Calu3 (cell line): ENCODE measurements at places on chromosomes 11 and 22.

DNA sequence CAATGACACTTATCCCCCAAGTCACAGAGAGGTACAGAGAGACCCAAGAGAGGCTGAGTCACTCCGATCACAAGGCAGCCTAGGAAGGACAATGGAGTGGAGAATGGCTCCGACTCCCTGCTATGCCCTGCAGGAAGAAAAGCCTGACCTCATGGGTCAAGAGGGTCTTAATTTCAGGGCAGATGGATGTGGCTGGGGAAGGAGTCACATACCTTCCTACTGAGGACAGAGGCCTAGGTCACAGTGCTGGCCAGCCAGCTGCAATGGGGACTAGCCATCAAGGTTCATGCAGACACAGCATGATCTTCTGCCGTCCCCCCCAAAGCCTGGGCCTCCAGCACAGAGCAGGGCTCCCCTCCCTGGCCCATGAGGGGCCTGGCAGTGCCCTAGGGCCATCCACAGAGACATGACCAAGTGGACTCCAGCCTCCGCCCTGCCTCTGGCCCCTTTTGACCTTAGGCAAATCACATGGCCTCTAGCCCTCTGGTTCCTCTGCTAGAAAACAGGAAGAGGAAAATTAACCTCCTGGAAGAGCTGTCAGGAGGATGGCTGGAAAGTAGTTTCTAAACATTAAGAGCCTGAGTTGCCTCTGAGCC, 1.8 kb downstream of the ARRB1 start:
- DNase-seq = no peak

- DNase-seq = no peak
These were observed 26.8 kb downstream of the PAK1 start for GRCh38 chr11:77446911-77447629.

DNA sequence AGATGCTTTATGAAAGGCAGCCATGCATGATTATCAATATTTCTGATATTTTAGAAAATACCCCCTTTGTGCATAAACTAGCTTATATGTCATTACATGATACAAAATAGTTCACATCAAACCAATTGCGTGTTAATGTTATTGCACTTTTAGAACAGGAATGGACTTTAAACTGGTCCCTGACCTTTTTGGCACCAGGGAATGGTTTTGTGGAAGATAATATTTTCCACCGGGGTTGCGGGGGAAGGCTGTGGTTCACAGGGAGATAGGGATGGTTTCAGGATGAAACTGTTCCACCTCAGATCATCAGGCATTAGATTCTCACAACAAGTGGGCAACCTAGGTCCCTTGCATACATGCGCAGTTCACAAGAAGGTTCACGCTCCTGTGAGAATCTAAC, 16.5 kb upstream of the LGR4 start:
- DNase-seq = no peak

DNA sequence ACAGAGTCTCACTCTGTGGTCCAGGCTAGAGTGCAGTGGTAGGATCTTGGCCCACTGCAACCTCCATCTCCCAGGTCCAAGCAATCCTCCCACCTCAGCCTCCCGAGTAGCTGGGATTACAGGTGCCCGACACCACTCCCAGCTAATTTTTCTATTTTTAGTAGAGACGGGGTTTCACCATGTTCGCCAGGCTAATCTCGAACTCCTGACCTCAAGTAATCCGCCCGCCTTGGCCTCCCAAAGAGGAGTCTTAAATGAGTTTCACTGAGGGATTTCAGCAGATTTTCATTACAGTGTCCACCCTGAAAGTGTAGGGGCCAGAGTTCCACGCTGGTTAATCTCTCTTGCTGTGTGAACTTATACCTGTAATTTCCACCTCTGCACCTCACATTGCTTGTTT, 412 bp upstream of the RPS3 start:
- DNase-seq = no peak
